ENCODE measurements at places on chromosomes 4 and X.

DNA sequence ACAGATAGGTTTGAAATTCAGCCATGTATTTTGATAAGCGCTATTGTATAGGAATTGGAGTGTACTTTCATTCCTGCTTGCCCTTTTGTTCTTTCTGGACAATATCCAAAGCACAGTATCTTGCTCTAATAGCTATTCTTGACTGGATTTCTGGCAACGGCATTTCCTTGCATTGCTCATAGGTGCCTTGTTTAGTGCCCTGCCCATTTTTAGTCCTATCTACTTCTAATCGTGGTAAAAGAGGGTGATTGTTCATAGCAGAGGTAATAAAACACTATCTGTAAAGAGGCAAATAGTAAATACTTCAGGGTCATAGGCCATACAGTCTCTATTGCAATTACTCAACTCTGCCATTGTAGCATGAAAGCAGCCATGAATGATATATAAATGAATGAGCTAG lies 155.9 kb downstream of the IL1RAPL2 start:
- DNase-seq = no peak

- no peak for DNase-seq
Measured at GRCh38 chr4:111957116-111957515, 188.1 kb upstream of the FAM241A start.

DNA sequence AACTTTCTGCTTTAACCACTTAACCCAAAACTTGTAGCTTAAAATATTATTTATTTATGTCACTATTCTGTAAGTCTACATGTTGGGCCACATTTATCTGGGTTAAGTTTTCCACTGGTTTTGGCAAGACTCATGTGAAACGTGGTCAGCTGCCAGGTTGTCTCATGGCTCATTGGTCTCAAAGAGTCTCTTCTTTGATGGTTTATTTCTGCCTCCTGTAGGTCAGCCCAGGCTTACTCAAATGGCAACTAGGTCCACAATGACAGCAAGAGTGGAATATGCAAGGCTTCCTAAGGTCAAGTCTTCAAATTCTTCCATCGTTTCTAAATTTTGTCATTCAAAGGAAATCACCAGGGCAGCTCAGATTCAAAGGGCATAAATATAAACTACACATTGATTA lies 828.7 kb downstream of the PCDH7 start:
- DNase-seq = no peak

DNA sequence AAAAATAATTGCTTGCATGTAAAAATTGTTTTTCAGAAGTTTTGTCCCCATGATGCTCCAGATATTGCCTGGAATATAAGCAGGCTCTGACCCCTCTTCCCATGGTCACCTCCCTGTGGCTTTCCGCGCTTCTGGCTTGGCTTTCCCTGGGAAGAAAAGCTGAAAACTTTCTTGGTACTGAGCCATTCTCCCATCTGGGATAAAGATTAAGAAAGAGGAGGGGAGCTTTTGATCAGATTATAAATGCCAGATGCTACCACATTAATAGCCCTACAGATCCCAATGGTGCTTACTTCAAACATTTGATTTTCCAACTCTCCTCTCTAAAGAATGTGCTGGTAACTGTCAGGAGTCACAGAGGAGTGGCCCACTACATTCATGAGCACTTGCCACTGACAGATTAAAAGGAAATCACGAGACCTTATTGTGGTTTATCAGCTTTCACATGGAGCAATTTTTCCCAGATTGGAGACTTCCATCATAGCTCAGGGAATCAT lies 54.4 kb upstream of the GAB1 start:
- no peak for DNase-seq

DNA sequence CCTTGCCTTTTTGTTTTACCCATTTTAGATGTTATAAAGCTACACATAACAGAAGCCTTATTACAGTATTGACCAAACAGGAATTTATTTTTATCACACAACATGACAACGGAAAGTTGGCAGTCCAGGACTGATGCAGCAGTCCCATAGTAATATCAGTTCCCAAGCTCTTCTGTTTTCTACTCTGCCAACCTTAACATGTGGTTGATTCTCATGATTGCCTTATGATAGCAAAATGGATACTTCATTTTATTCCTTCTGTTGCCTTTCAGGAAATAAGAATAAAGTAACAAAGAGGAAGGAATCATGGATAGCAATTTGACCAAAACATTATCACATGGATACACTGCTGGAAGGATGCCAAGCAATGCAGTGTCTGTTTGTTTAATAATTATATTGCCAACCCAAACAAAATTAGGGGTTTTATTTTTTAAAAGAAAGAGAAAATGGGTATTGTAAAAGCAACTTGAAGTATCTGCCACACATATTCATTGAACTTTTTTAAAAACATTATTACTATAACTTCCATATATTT lies 275.7 kb downstream of the STPG2 start:
- DNase-seq = no peak

- DNase-seq = no peak
Measured at GRCh38 chrX:102745513-102745856, 24.9 kb downstream of the GPRASP3 start.

GRCh38 chr4:157220371-157220881 lies at the start of gene GRIA2:
Gene GRIA2, plus strand, starts transcription at chr4:157220728. Its CDS starts 315 bp downstream, at chr4:157221043.
- no peak for DNase-seq

GRCh38 chr4:52713456-52713937 lies 37.7 kb downstream of the ERVMER34-1 start:
- DNase-seq = no peak

GRCh38 chr4:118351851-118352827 lies 664 bp downstream of the PRSS12 start:
- DNase-seq = no peak

- DNase-seq = no peak
Measured at GRCh38 chr4:38411092-38411491, 252.9 kb upstream of the KLF3 start.

GRCh38 chr4:142402156-142402555 lies 443.9 kb downstream of the INPP4B start:
- DNase-seq = no peak

GRCh38 chrX:68910731-68911428 lies 82.1 kb downstream of the EFNB1 start:
- no peak for DNase-seq

GRCh38 chr4:86274642-86275041 lies 85.2 kb downstream of the MAPK10 start:
- DNase-seq = no peak

DNA sequence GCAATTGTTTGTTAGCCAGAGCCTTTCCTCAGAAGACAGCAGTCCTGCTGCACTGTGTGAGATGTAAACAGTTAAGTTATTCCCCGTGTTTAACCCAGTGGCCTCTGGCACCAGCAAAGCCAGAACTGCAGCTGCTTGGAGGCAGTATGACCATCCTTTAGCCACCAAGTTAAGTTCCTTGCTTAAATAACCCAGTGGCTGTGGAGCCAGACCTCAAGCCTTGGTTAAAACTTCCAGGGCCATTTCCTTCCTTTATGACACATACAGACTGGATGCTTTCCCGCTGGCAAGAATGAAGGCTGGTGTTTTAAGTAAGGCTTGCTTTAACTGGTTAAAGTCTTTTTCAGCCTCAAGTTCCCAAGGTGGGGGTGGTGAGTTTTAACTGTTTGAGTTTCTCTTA lies 379.8 kb downstream of the DCAF12L2 start:
- no peak for DNase-seq

- DNase-seq = no peak
Measured at GRCh38 chr4:179292468-179292867, 1850.2 kb upstream of the AGA start.

DNA sequence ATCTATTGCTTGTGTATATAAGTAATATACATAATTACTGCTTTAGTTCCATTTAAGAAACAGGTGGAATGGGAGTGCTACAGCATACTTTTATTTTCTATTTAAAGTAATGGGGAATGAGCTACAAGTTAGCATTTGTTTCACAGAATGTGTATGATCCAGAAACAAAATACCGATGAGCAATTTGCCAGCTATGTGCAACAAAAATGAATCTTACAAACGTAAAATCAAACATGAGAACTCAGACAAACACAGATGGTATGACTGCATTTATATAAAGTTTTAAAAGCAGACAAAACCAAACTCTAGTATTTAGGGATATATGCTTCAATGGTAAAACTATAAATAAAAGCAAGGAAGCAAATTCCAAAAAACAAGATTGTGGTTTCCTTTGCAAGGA lies 141.7 kb downstream of the PAPSS1 start:
- DNase-seq = no peak

DNA sequence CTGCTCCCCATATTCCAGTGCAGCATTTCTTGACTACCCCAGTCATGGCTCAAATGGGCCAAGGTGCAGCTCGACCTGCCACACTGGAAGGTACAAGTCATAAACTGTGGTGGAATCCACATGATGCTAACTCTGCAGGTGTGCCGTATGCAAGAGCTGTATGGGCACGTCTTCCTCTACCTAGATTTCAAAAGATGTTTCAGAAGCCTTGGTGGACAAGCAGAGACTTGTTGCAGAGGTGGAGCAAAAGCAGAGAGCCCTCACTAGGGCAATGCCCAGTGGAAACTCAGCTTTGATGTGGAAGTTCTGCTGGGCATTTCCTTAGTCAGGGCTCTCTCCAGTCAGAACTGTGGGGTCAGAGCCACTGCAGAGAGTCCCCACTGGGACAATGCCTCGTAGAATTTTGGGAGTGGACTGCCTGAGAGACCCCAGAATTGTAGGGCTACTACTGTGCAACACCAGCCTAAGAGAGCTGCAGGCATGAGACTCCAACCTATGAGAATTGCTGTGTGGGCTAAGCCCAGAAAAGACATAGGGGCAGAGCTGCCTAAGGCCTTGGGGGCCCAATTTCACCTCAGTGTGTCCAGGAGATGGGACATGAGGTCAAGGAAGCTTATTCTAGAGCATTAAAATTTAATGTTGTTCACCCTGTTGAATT lies 65.7 kb downstream of the BEX3 start:
- no peak for DNase-seq

- DNase-seq = no peak
Measured at GRCh38 chr4:71209161-71209560, 129.7 kb upstream of the SLC4A4 start.

GRCh38 chr4:115228851-115229250 lies 115.4 kb upstream of the NDST4 start:
- DNase-seq = no peak

DNA sequence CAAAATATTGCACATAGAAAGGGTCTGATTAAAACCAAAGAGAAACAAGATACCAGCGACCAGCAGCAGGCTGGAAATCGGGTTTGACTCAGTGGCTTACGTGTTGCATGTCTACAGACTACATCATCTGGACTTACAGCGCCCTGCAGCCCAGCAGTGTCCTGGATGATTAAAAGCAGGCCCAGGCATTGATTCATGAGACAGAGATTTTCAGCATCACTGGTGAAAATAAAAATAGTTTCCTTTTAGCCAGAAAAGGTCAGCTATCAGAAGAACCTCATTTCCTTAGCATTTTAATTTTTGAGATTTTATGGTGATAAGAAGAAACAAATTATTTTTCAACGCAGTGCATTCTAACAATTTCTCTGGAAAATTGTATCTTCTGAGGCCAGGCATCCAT lies 190.6 kb downstream of the PTTG2 start:
- DNase-seq = no peak

DNA sequence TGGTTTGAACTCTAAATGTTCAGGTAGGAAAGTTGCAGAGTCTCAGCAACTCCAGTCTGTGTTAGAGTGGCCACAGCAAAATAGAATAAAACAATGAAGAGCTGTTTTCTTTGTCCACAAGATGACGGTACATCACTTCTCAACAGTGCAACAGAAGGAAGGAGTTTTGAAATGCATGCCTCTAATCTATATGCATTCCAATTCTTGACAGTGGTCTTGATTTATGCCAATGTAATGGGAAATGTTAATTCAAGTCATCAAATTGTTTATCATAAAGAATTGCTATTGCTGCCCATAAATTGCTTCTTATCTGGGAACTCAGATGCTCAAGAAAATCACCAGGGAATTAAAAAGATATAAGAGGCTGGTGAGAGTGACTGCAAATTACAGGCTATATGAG lies 195.5 kb upstream of the PRPS2 start:
- DNase-seq = no peak

DNA sequence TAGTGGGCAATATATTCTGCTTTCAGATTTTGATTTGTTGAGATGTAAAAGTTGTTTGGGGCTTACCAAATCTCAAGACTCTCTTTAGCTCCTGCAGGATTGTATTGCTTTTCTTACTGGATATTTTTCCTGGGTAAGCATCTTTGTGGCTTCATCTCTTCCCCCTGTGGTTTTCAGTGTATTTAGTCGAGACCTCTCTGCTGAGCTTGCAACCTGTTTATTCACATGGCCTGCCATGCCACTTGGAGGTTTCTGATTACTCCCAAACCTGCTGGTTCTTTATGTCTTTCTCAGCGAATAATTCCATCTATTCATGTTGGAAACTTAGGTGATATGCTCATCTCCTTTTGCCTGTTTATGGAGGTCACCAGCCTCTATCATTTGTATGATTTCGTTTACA lies 10.9 kb downstream of the CCNG2 start:
- no peak for DNase-seq
